ENCODE measurements at places on chromosomes 2 and 18. TPM values are rescaled to one million over a fixed set of nuclear protein-coding genes. Genes with fewer than 3 reads are reported as not detected.

GRCh38 chr2:149828520-149829210 lies 241.1 kb upstream of the MMADHC start:
- no peaks in the 10 kb centered on the region for H3K27me3 ChIP-seq
- H3K4me1 ChIP-seq = no peaks in the 10 kb centered on the region
- H3K27ac ChIP-seq = no peak overlapping the region
- DNase-seq = no peak

GRCh38 chr2:189261431-189261841 lies 81.9 kb upstream of the COL5A2 start:
- H3K27ac ChIP-seq = no peak overlapping the region
- no peaks in the 10 kb centered on the region for H3K4me1 ChIP-seq
- no peaks in the 10 kb centered on the region for H3K27me3 ChIP-seq
- DNase-seq = no peak

DNA sequence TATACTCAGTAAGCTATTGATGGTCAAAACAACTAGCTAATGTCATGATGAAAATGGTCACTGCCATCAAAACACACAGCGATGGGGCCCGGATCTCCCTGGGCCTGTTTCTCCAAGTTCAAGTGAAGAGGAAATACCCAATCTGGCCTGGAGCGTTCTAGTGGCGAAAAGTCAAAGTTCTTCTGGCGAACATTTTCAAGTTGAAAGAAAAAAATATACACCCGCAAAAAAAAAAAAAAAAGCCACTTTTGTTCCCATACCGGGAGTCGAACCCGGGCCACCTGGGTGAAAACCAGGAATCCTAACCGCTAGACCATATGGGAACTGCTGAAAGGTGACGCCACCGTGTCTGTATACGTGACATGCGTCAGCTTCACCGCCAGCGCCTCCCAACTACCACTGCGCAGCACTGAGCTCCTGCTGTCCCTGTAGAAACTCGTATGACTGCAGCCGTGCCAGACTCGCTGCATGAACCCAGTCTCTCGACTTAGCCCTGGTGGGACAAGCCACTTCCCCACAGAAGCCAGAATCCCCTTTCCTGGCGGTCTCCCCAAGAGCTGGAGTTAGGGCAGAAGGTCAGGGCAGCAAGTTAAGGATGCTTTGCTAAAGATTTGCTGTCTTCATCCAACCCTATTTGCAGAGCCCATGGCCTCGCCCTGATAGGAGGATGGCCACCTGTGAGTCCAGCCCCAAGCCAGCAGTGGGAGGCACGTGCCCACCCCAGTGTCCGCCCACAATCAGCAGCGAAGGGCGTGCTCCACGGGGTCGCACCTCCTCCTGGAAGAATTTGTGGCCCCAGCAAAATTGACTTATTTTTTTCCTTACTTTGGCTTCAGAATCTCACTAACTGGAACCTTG lies 5.6 kb upstream of the IMP4 start:
- no peak overlapping the region for H3K27ac ChIP-seq

KCNF1 gene
- not detected for total RNA-seq

GRCh38 chr2:2765839-2766495 lies 434.9 kb upstream of the MYT1L start:
- H3K27me3 ChIP-seq = no peaks in the 10 kb centered on the region
- no peak overlapping the region for H3K4me3 ChIP-seq
- H3K27ac ChIP-seq = no peak overlapping the region
- H3K36me3 ChIP-seq = no peaks in the 10 kb centered on the region
- DNase-seq = no peak
- no peaks in the 10 kb centered on the region for H3K4me1 ChIP-seq

GRCh38 chr2:46252891-46253659 lies 44.1 kb upstream of the EPAS1 start:
- no peak for DNase-seq
- H3K27me3 ChIP-seq = no peaks in the 10 kb centered on the region
- H3K4me1 ChIP-seq = no peaks in the 10 kb centered on the region
- no peaks in the 10 kb centered on the region for H3K36me3 ChIP-seq

- no peak overlapping the region for H3K4me3 ChIP-seq
- peaks cover 11% of the 10 kb centered on the region for H3K27me3 ChIP-seq
- H3K4me1 ChIP-seq = peaks cover 8% of the 10 kb centered on the region
Measured at GRCh38 chr2:54325148-54325547, 69.1 kb upstream of the TSPYL6 start.

- no peak overlapping the region for H3K4me3 ChIP-seq
- no peaks in the 10 kb centered on the region for H3K27me3 ChIP-seq
- H3K27ac ChIP-seq = no peak overlapping the region
- H3K36me3 ChIP-seq = no peaks in the 10 kb centered on the region
Measured at GRCh38 chr2:237264480-237265219, 149.3 kb downstream of the COL6A3 start.

SEPTIN10 gene
- not detected for total RNA-seq

IGFBP2 gene
- not detected for total RNA-seq

DNA sequence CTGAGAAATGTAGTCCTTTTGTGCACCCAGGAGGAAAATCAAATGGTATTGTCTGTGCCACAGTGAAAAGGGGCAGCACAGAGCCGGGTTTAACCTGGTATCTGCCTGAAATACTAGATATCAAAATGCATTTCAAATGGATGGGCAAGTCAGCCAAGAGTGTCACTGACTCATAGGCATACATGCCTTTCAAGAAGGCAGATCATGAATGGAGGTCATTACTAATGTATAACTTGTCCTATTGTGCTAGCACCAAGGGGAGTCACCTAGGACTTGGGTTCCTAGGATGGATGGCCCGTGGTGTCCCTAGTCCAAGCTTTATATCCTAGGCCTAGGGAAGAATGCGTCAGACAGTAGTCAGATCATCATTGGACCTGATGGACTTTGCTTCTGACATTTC lies 49.9 kb downstream of the TCF7L1 start:
- H3K4me3 ChIP-seq = no peak overlapping the region
- no peak for DNase-seq
- H3K27me3 ChIP-seq = peaks cover 6% of the 10 kb centered on the region
- no peak overlapping the region for H3K27ac ChIP-seq

Data from B cell (primary cell).